DMS79 treated with DMSO at 0.1 percent for 48 hours (cell line): ENCODE measurements at places on chromosomes 12 and 14.

GRCh38 chr12:122203301-122204166, at the start of gene B3GNT4:
Gene B3GNT4, plus strand, starts transcription at chr12:122203709. Its CDS starts 910 bp downstream, at chr12:122204619.
- DNase-seq: peak; percentile 44

DNA sequence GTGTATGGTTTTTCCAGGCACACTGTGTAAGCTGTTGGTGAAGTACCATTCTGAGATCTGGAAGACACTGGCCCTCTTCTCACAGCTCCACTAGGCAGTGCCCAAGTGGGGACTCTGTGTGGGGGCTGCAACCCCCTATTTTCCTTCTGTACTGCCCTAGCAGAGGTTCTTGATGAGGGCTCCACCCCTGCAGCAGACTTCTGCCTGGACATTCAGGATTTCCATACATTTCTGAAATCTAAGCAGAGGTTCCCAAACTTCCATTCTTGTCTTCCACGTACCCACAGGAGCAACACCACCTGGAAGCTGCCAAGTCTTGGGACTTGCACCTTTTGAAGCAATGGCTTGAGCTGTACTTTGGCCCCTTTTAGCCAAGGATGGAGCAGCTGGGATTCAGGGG, 85.2 kb upstream of the PRMT8 start:
- DNase-seq: no peak

GRCh38 chr14:43914041-43914693, 592.9 kb downstream of the FSCB start:
- DNase-seq: no peak

DNA sequence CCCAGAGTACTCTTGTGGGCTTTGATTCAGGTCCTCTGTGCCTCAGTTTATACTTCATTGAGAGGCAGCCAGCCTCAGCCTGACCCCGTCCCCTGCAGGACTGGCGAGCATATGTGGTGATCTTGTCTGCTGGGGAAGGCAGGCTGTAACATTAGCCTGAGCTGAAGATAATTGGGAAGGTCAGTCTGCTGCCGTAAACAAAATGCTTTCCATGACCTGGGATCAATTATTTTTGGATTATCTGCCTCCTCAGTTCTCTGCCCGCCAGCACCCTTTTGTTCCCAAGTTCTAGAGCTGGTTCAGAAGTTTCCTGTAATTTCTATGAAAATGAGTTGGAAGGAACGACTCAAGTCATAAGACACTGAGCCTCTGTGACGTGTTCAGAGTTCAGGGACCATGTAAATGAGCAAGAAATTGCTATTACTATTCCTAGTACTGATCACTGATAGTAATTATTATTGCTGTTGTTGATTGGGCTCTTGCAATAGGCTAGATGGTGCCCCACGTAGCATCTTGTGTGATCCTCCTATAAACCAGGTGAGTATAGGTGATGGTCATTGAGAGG, 4.5 kb downstream of the ORAI1 start:
- DNase-seq: no peak
